ENCODE measurements at places on chromosomes 5 and 9.

- no peak overlapping the region for H3K4me3 ChIP-seq
- peaks cover 14% of the 10 kb centered on the region for H3K4me1 ChIP-seq
- no peaks in the 10 kb centered on the region for H3K27me3 ChIP-seq
- peak overlapping the region; percentile 45 for H3K27ac ChIP-seq
- DNase-seq, result no peak
Measured at GRCh38 chr9:20200581-20200980, 411.7 kb upstream of the SLC24A2 start.

- no peaks in the 10 kb centered on the region for H3K27me3 ChIP-seq
- H3K4me3 ChIP-seq, result peak overlapping the region; percentile 43
- H3K27ac ChIP-seq, result no peak overlapping the region
- peaks cover 59% of the 10 kb centered on the region for H3K36me3 ChIP-seq
- peaks cover 24% of the 10 kb centered on the region for H3K4me1 ChIP-seq
Measured at GRCh38 chr9:136808806-136809158, 1.0 kb downstream of the RABL6 start.

DNA sequence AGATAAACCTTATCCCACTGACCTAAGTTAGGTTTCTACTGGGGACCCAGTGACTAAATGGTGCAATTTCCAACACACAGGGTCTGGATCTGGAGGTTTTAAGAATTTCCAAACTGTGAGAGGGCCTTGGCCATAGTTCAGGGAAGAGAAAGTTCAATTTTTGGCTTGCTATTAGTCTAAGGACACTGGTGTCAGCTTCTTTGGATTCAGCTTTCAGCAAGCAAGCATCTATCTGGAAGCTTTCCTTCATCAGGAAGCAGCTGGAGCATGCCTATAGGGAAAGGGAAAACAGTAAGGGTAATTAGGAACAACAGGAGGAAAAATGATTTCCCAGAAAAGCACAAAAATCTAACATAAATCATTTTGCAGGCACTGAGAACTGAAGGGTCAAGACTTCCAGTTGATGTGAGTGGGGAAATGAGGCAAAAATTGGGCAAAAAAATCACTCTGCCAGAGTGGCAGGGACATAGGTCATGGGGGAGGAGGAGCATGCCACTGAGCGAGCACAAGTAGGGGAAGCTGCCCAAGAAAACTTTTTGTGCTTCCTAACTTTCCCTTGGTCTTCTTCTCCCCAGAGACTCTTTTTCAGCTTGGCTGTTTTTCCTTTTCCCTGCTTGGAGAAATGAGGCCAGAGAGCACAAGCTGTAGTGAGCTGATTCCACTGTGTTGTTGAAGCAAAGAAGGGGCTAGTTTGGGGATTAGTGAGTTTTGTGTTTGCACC is 299.6 kb downstream of the FGF10 start:
- H3K27me3 ChIP-seq, result no peaks in the 10 kb centered on the region
- no peak for DNase-seq
- H3K4me1 ChIP-seq, result no peaks in the 10 kb centered on the region
- H3K4me3 ChIP-seq, result no peak overlapping the region
- no peak overlapping the region for H3K27ac ChIP-seq
- H3K36me3 ChIP-seq, result no peaks in the 10 kb centered on the region

DNA sequence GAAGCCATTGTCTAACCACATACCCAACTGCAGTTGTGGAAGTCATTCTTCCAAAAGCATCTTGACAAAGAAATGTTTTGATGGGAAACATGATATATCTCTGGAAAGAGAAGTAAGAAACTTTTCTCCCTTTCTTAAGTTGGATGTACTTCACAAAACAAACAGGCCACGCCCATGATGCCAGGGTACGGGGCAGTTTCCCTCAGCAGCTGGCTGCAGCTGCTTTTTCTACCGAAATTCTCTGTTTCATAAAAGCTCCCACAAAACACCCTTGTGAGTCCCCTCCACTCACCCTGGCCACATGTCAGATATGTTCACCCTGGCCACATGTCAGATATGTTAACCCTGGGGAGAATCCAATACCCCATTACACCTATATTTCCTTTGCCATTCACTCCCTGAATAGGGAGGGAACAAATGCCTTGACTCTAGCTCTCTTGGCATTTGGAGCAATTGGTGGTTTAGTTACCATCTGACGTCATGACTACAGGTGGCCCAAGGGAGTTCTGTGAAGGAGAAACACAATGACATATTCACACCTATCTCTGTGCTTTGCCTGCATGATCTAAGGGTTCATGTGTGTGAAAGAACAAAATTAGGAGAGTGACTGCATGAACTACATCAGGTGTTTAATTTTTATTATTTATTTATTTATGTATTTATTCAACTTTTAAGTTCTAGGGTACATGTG is 103.0 kb downstream of the AOPEP start:
- no peak overlapping the region for H3K27ac ChIP-seq
- no peak overlapping the region for H3K4me3 ChIP-seq
- no peaks in the 10 kb centered on the region for H3K36me3 ChIP-seq
- peaks cover 10% of the 10 kb centered on the region for H3K4me1 ChIP-seq
- no peak for DNase-seq

- no peak overlapping the region for H3K27ac ChIP-seq
- H3K4me1 ChIP-seq, result no peaks in the 10 kb centered on the region
- no peaks in the 10 kb centered on the region for H3K27me3 ChIP-seq
- H3K4me3 ChIP-seq, result no peak overlapping the region
Measured at GRCh38 chr5:88452820-88453219, 184.2 kb upstream of the TMEM161B start.

- no peaks in the 10 kb centered on the region for H3K27me3 ChIP-seq
- no peak for DNase-seq
- no peak overlapping the region for H3K4me3 ChIP-seq
- peaks cover 9% of the 10 kb centered on the region for H3K36me3 ChIP-seq
Measured at GRCh38 chr9:32486839-32487562, 39.0 kb downstream of the RIGI start.

GRCh38 chr5:147578228-147579024 is 68.6 kb upstream of the DPYSL3 start:
- no peak overlapping the region for H3K27ac ChIP-seq
- peak overlapping the region; percentile 17 for H3K4me3 ChIP-seq
- no peaks in the 10 kb centered on the region for H3K4me1 ChIP-seq
- no peaks in the 10 kb centered on the region for H3K27me3 ChIP-seq
- peak; percentile 92 for DNase-seq

GRCh38 chr9:117938086-117938485 is 233.9 kb downstream of the TLR4 start:
- DNase-seq, result no peak
- no peak overlapping the region for H3K4me3 ChIP-seq
- no peaks in the 10 kb centered on the region for H3K36me3 ChIP-seq
- no peak overlapping the region for H3K27ac ChIP-seq

DNA sequence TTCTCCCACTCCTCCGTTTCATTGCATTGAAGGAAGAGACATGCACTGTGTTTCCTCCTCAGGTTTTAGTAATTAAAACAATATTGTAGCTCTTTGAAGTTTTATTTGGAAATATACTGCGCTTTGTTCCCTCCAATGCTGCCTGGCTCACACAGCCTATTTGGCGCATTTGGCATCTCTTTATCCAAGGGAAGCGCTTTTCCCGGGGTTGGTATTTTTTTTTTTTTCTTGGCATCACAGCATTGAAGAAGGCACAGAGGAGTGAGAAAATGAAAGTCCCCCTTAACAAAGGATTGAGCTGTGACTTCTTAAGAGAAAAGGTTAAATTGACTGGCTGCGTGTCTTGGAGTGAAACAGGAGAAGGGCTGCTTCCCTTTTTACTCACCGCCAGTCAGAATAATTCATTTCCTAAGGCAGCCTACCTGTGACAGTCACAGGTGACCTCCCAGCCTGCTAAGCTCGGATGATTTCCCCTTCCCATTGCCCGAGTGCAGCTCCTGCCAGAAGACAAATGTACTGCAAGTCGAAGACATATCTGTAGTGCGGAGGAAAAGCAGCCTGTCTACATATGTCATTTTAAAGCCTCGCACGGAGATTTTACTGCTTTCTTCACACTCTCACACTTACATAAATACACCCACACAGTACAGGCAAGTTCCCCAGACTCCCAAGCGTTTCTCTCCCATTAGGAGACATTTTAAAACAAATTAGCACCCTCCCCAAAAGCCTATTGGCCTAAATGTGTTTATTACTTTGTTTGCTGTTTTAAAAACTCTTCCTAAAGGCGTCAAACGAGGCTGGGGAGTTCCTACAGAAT is 665.5 kb upstream of the ZNF608 start:
- H3K27me3 ChIP-seq, result no peaks in the 10 kb centered on the region
- no peaks in the 10 kb centered on the region for H3K36me3 ChIP-seq
- H3K4me1 ChIP-seq, result peaks cover 29% of the 10 kb centered on the region
- H3K4me3 ChIP-seq, result peak overlapping the region; percentile 24
- H3K27ac ChIP-seq, result peak overlapping the region; percentile 91

GRCh38 chr9:27412963-27413362 is 111.1 kb upstream of the IFNK start:
- H3K4me1 ChIP-seq, result no peaks in the 10 kb centered on the region
- no peak for DNase-seq
- no peak overlapping the region for H3K4me3 ChIP-seq
- H3K27ac ChIP-seq, result no peak overlapping the region
- no peaks in the 10 kb centered on the region for H3K36me3 ChIP-seq
- no peaks in the 10 kb centered on the region for H3K27me3 ChIP-seq

- no peaks in the 10 kb centered on the region for H3K36me3 ChIP-seq
- no peak overlapping the region for H3K27ac ChIP-seq
- DNase-seq, result no peak
- no peaks in the 10 kb centered on the region for H3K27me3 ChIP-seq
- no peak overlapping the region for H3K4me3 ChIP-seq
Measured at GRCh38 chr9:77305622-77306400, 128.5 kb downstream of the VPS13A start.

GRCh38 chr9:83473488-83473971 is 64.7 kb downstream of the FRMD3 start:
- H3K27me3 ChIP-seq, result no peaks in the 10 kb centered on the region
- no peaks in the 10 kb centered on the region for H3K36me3 ChIP-seq
- peaks cover 3% of the 10 kb centered on the region for H3K4me1 ChIP-seq
- no peak for DNase-seq
- no peak overlapping the region for H3K4me3 ChIP-seq

- peak; percentile 76 for DNase-seq
- H3K27me3 ChIP-seq, result no peaks in the 10 kb centered on the region
- H3K4me3 ChIP-seq, result no peak overlapping the region
- no peaks in the 10 kb centered on the region for H3K36me3 ChIP-seq
- peaks cover 49% of the 10 kb centered on the region for H3K4me1 ChIP-seq
Measured at GRCh38 chr5:141814064-141814964, 63.9 kb downstream of the PCDH1 start.

Data from spinal cord (tissue), 10 donors.